ENCODE measurements at places on chromosomes 13 and 19.

DNA sequence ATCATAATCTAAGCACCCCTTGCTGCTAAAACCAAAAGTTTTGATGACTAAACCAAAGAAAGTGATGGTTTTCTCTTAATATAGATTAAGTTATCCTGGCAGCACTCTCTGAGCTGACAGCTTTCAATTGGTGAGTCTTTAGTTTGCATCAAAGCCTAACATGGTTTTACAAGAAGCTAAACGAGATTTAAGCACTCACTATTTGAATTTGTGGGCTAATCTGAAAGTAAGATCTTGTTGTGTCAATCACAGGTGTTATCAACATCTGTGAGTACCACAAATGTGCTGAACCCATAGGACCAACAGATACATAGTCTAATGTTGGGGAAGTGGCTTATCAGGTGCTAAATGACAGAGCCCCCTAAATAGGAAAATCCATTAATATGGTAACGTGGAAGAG lies 223.9 kb downstream of the LHFPL6 start:
- DNase-seq, result no peak

DNA sequence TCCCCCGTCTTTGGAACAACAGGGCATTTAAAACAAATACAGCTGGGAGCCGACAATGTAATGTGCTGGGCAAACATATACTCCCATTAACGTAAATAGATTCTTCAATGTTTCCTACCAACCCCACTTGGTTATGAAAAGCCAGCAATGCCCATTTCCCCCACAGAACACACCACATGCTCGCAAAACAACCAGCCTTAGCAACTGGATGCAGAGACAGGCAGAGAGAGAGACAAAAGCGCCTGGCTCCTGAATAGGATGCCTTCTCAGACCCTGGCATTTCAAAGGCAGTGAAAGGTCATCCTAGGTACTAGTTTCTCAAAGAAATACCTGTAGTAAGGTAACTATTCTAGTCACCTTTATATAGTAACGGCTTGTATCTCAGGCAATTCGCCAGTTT lies 462.9 kb downstream of the ITGBL1 start:
- DNase-seq, result no peak

GRCh38 chr13:80436571-80437169 lies 95.7 kb upstream of the SPRY2 start:
- peak; percentile 90 for DNase-seq

DNA sequence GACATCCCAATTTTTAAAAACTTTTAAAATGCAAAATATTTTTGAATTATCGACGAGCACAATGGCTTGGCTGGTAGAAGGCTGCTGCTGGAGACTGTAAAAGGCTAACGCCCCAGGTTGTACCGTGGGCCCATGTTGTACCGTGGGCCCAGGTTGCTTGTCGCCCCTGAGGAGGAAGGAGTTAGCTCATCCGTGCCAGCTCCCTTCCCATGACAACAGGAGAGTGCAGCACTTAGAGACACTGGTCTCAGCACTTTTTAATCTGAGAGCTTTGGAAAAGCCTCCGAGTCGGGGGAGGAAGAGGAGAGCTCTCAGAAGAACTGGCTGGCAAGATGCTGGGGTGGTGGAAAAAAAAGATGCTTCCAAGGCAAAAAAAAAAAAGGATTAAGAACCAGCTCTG lies 50.3 kb upstream of the CACNA1A start:
- no peak for DNase-seq

- DNase-seq, result no peak
Measured at GRCh38 chr19:47353307-47353712, 4.2 kb downstream of the DHX34 start.

DNA sequence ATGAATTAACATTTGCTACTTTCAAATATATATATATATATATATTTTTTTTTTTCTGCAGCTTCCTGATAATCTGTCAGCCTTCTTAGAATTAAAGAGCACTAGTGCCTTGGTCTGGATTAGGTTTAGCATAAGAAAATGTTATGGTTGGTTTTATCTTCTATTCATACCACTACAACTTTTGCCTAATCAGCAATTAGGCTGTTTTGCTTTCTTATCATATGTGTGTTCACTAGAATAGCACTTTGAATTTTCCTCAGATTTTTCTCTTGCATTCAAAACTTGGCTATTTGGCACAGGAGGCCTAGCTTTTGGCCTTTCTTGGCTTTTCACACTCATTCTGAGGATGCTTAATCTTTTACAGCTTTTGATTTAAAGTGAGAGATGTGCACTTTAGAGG lies 1468.1 kb downstream of the PCDH9 start:
- DNase-seq, result no peak

DNA sequence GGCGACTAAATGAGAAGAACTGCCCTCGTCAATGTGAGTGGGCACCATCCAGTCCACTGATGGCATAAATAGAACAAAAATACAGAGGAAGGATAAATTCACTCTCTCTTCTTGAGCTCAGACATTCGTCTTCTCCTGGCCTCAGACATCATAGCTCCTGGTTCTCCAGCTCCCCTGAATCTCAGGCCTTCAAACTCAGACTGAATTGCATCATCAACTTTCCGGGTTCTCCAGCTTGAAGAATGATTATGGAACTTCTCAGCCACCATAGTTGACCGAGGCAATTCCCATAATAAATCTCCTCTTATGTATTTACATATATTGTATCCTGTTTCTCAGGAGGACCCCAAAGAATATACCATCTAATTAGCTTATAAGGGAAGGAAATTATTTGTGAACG lies 55.0 kb upstream of the FNDC3A start:
- DNase-seq, result no peak

- DNase-seq, result no peak
Measured at GRCh38 chr13:50724913-50725312, 118.6 kb downstream of the DLEU7 start.

DNA sequence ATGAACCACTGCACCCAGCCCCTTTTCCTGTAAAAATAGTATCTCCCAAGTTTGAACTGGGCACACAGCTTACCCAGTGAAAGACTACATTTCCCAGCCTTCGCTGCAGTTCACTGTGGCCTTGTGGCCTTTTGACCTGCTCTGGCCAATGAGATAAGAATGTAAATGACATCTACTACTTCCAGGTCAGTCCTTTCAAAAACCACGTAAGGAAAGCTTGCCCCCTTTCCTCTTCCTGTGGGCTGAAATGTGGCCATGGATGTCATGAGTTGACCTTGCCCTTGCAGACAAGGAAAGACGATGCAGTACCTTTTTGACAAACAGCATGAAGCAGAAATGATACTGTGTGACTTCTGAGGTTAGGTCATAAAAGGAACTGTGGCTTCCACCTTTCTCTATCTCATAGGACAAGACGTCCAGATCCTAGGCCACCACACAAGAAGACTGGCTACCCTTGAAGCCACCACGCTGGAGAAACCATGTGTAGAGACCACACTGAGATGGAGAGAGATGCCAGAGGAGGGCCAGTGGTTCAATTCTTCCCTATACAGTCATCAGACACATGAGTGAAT lies 19.9 kb downstream of the ACER1 start:
- DNase-seq, result no peak

- DNase-seq, result no peak
Measured at GRCh38 chr19:1101337-1101698, 2.5 kb upstream of the GPX4 start.

GRCh38 chr13:47932950-47933923 lies 67.8 kb downstream of the SUCLA2 start:
- peak; percentile 7 for DNase-seq

- no peak for DNase-seq
Measured at GRCh38 chr13:90919153-90919552, 428.3 kb upstream of the MIR17HG start.

DNA sequence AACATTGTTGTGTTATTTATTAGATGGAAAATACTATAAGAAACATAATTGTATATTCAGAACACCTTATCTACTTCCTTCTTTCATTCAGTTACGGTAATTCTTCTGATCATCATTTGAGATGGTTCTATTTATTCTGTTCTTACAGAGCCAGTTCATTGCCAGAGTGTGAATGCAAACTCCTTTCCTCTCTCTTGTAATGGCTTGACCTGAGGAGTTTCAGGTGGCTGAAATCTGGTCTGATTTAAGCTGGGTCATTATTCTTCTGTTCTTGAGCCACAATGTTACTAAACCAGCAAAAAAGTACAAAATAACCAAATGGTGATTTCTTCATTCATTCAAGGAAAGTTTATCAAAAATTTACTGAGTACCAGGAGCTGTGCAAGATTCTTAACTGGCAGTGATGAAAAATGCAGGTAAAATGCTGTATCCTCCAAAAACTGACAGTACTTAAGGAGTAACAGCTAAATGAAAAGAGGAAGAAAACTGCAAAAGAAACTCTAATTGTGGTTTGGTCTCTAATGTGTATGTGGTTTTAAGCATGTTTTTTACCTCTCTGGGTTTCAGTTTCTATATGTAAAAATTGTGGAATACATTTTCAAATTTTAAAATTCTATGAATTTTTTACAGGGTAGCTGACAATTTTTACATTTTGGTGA lies 182.4 kb upstream of the UFM1 start:
- no peak for DNase-seq

- no peak for DNase-seq
Measured at GRCh38 chr13:110748271-110748670, 34.8 kb downstream of the ING1 start.

DNA sequence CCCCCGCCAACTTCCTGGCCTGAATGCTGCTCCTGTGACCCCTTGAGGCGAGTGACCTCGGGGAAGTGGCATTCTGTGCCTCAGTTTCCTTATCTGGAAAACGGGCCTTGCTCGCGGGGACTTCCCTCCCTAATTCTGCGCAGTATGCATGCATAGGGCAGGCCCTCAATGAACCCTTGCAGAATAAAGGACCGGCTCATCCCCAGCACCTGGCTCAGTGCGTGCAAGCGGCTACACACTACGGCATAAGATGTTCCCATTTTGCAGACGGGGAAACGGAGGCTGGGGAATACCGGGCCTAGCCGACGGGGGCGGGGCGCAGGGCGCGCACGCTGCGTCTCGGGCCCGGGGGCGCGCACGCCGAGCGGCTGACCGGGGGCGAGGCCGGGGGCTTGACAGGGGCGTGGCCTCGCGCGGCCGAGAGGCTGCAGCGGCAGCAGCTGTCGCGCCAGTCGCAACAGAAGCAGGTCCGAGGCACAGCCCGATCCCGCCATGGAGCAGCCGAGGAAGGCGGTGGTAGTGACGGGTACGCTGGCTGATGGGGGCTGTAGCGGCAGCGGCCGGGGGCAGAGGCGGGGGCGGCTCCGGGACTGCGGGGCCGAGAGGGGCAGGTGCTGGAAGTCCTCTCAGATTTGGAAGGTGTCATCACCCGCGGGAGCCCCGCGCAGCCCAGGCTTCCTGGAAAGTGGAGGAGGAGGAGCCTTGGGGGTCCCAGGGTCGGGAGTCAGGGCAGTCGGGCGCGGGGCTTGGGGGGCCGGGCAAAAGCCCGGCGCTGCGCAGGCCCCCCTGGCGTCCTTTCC lies at the start of gene PGPEP1:
Gene PGPEP1, plus strand, starts transcription at position 409 of the 800 bp plus-strand sequence. Its CDS starts 84 bp downstream, at position 493.
- DNase-seq, result peak; percentile 56

DNA sequence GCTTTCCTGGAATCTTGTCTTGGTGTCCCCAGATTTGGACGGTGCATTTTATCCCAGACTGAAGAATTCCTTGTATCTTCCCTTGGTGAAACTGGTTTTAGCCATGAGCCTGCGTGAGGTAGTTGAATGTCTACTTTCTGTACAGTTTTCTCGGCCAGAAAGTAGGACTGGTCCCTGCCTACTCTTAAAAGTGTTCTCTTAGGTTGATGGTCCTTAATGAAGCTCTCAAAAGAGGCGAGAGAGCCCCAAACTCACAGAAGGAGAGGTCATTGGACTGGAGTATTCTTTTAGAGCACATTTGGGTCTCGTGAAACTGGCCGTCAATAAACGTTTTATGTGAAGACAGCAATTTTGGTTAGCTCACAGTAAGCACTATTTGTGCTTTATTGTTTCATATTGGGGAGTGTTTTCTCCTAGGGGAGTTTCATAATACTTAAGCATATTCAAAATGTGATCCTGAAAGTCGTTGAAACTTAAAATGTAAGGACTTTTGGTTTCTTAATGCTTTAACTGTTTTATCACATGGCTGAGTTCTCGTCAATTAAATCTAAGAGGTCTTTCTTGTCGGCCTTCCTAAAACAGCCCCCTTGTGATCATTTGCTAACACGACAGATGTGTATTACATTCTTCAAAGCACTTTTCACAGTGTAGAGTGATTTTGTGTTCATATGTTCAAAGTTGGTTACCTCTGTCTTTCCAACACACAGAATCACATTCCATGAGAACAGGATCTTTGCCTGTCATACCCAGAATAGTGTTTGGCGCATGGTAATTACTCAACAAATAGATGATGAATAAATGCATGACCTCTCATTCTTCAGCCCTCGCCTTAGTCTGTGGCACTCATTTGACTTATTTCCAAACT lies 889 bp downstream of the GTF2F2 start:
- DNase-seq, result no peak

GRCh38 chr13:20923272-20923671 lies 20.7 kb upstream of the XPO4 start:
- no peak for DNase-seq

- no peak for DNase-seq
Measured at GRCh38 chr13:40362502-40362901, 303.9 kb downstream of the FOXO1 start.

- no peak for DNase-seq
Measured at GRCh38 chr13:80201694-80202468, 139.0 kb downstream of the SPRY2 start.

- DNase-seq, result no peak
Measured at GRCh38 chr19:28887920-28888618, 324.9 kb downstream of the UQCRFS1 start.

- DNase-seq, result no peak
Measured at GRCh38 chr13:45472171-45472705, 7.5 kb downstream of the COG3 start.

GRCh38 chr19:8367327-8368001 lies 3.5 kb downstream of the ANGPTL4 start:
- DNase-seq, result peak; percentile 79

DNA sequence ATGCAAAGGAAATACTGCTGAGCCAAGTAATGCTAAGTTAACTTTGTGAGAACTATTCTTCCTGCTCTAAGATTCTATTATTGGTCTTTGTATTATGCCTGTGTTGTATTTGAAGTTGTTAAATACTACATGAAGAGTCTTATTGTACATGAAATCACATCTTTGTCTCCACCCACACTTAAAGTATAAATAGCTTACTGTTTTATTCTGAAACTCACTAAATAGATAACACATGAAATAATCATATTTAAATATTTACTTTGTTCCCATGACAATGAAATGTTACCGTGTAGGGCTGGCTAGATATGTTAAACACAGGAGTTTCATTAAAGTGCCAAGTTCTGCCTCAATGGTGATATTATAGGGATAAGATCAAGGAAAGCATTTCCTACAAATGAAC lies 562.1 kb upstream of the ATXN8OS start:
- no peak for DNase-seq

- DNase-seq, result no peak
Measured at GRCh38 chr13:110638814-110639806, 23.8 kb downstream of the NAXD start.

- DNase-seq, result no peak
Measured at GRCh38 chr19:14769201-14769600, 9.2 kb downstream of the ADGRE2 start.
